ENCODE measurements at places on chromosomes 6 and 20.

DNA sequence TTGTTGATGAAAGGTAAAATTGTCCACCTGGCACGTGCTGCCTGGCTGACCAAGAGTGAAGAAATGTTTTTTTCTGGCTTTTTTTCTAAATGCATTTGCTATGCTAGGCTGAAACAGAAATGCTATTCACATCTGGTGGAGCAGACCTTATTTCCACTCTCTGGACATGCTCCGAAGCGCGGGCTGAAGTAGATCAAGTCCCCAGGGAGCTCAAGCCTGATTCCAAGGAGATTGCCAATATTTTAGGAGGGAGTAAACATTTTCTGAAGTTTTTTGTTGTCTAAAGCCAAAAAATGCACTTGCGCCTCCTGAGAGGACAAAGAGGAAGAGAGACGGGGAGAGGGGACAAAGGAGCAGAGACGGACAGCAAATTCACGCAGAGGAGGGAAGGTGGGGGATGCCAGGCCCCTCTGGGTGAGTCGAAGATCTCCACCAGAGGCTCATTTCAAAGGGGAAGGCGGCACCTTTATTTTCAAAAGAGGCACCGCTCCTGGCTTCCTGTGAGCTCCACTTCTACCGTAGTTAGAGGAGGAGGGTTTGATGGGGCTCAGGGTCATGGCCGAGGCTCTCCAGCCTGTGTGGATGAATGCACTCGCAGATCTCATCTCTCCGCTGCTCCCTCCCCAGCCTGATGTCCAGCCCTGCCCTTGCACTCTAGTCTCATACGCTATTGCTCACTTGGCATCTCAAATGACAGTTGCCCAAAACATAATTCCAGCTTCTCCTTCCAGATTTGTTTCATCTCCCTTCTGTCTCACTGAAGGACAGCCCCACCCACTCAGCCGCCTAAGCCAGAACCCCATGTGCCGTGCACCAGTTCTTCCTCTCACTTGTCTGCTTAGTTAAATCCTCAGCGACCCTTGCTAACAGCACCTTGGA lies 23.1 kb upstream of the SMOC2 start:
- DNase-seq, result no peak

DNA sequence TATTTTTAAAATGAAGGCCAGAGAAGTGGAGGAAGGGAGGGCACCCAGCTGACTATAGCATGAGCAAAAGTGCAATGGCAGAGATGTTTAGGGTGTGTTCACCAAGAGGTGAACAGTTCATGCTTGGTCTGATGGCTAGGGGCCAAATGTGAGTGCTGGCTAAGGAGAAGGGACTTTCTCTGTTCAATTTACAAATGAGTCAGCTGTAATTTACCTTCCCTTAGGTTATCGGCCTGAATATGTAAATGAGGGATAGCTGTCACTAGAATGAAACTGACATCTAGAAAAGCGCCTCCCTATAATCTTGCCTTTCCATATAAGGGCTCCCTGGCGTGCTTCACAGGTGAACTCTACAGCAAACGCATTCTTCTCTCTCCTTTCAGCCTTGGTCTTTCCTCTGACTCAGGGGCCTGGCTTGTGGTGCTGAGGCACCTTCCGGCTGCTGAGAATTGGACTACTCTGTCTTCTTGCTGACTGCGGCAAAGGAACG lies 114.7 kb upstream of the BACH2 start:
- no peak for DNase-seq

- no peak for DNase-seq
These were observed 116.0 kb downstream of the GRIK2 start for GRCh38 chr6:101509536-101509935.

DNA sequence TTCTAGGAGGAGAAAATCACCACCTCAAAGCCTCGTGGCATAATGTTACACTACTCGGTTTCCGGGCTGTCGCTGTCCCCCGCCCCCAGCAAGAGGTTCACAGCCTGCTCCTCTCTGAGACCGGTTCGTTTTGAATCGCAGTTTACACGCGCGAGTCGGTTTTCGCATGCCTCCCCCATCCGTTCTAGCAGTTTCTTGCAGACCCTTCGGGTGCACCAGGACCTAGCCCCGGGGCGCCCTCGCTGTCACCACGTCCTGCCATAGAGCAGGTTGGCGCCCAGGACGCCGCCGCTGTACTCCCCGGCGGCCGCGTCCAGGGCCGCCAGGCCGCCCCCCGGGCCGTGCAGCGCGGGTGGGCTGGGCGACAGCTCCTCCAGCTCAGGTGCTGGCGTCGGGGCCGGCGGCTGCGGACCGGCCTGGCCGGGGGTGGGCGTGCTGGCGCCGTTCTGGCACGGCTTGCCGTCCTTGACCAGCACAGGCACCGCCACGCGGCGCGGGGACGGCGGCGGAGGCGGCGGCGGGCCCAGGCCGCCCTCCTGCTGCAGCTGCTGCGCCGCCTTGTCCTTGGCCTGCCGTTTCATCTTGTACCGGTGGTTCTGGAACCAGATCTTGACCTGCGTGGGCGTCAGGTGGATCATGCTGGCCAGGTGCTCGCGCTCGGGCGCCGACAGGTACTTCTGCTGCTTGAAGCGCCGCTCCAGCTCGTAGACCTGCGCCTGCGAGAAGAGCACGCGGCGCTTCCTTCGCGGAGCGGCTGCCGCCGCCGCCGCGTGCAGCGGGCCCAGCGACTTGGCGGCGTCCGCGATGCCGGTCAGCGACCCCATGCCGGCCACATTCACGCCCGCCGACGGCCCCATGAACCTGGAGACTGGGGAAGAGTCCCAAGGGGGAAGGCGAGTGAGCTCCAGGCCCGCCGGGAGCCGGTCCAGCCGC lies 1.4 kb downstream of the NKX2-4 start:
- no peak for DNase-seq

DNA sequence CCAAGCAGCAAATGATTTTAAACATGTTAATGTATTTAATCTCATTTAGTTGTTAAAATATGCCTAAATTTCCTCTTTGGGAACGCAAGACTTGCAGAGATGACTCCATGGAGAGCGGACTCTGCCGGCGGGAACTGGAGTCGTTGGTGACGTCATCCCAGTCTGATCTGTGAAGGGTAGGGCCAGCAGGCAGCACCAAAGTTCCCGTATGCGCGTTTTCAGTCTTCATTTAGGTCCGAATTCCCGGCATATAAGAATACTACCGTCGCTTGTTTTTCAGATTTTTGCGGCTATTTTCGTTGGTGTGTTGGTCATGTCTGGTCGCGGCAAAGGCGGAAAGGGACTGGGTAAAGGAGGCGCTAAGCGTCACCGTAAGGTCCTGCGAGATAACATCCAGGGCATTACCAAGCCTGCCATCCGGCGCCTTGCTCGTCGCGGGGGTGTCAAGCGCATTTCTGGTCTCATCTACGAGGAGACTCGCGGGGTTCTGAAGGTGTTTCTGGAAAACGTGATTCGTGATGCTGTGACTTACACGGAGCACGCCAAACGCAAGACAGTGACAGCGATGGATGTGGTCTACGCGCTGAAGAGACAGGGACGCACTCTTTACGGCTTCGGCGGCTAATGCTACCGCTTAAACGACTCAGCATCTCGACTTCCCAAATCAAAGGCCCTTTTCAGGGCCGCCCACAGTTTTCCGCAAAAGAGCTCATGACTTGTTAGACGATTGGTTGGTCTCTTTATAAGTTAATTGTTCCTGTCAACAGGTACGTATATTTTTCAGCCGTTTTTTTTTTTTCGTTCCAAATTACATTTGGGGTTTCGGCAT lies 117.3 kb downstream of the HFE start:
- no peak for DNase-seq

DNA sequence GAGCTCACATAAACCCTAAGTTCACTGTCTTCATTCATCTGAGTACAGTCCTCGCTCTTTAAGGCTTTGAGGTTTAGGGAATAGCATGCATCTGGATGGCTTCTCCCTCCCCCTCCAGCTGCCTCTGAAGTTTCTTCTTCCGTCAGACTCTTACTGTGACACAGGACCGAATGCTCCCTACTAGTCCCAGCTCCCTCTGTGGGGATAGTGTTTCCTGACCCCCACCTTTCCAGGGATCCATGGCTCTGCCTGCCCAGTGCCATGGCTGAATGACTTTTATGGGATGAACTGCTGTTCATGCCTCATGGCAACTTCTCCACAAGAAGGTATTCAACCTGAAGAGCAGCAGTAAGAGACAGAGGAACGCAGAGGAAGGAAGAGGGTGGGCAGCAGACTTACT lies 79.8 kb upstream of the EMILIN3 start:
- no peak for DNase-seq

DNA sequence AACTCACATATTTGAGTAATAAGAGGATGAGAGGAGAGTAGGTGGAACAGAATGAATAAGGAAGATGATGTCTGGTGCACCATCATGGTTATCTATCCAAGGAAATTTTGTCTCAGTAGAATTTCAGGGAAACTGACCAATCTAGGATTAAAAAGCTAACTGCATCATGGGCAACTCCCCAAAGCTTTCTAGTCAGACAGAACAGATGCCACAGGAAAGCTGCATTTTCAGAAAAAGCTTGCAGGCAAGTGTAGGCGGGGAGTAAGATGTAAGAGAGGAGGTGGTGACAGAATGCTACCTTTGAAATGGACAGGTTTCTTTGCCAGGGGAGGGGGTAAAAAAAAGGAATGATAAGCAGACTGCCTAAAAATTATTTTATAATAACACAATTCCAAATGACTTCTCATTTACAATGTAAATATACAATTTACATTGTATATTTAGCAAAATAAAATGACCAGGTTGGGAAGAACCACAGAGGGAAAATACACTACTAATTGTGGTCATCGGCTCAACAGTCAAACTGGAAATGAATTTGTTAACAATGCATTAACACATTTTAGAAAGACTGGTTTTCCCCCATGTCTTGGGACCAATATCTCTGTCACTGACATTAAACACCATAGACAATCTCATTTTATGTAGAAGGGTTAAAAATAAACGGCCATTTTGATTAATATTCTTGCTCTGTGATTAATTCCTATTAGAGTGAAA lies 15.1 kb downstream of the NHSL1 start:
- DNase-seq, result no peak

- DNase-seq, result no peak
These were observed 9.7 kb upstream of the GCNT2 start for GRCh38 chr6:10511477-10511876.

GRCh38 chr6:62707914-62708313 lies 421.9 kb upstream of the KHDRBS2 start:
- DNase-seq, result no peak

DNA sequence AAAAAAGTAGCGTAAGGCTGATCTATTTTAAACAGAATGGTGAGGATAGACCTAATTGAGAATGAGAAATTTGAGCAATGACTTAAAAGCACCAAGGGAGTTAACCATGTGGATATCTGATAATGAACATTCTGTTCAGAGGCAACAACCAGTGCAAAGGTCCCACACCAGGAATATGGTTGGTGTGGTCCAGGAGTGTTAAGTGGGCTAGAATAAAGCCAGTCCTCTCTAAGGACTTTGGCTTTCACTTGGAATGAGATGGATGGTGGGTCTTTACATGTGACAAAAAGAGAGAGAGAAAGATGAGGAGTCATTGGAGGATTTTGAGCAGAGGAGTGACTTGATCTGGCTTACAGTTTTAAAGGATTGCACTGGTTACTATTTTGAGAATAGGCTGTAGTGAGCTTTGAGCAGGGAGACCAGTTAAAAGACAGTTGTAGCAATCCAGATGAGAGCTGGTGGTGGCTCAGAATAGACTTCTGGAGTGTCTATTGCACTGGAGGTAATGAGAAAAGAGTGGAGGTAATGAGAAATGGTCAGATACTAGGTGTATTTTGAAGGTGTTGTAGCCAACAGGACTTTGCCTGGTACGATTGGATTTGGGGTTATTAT lies 89.8 kb downstream of the SCAF8 start:
- no peak for DNase-seq

DNA sequence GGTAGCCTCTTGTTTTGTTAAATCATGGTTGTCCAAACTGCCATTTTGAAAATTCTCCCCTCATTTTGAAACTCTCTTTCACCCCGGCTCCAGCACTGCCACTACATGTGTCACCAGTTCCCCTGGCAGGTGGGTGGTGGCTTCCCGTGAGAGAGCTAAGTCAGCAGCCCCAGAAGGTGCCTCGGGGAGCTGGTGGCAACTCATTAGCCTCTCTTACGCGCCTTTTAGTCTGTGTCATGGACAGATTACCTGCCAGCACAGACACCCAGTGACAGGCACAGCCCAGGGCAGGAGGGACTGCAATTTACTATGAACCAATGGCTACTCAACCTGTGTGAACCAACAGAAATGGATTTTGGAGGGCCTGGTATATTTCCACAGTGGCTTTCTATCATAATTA lies 147.1 kb upstream of the SASH1 start:
- DNase-seq, result no peak

DNA sequence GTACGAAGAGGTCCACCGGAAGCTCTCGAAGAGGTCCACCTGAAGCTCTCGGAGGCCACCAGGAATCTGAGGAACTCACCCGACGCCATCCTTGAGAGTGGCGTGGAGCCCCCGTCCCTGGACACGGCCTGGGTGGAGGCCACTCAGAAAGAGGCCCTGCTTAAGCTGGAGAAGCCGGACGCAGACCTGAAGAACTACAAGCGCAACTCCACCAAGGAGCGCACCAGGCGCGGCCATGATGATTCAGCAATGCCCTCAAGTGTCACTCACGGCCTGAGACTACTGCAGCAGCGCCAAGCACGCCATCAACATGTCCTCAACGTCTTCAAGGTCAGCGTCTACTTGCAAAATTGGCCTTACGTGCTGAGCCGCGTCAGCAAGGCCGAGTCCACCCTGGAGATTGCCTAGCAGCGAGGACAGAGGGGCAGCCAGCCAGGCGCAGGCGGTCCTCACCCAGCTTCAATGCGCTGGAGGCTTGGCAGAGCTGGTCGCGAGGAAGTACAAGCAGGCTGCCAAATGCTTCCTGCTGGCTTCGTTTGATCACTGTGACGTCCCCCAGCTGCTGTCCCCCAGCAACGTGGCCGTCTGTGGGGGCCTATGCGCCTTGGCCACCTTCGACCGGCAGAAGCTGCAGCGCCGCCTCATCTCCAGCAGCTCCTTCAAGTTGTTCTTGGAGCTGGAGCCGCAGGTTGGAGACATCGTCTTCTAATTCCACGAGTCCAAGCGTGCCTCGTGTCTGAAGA lies 7.7 kb upstream of the GJA10 start:
- DNase-seq, result no peak

- DNase-seq, result no peak
These were observed 166.3 kb downstream of the KCNQ5 start for GRCh38 chr6:72788188-72788587.

DNA sequence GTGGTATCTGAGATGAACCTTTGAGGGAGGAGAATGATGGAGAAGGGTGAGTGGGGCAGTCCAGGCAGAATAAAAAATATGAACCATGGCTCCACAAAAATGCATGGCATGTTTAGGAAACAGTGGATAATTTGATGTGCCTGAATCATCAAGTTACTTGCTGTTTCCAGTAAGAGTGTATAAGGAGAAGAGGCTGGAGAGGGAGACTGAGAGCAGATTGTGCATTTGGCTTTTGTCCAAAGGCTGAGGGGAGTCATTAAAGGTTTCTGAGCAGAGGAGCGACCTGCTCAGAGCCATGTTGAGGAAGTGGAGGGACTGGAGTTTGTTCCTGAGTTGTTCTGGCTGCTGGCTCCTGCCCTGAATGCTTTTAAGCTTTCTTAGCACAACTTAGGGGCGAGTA lies 6.1 kb downstream of the MMP24 start:
- DNase-seq, result no peak

- DNase-seq, result no peak
These were observed 30.9 kb upstream of the XRN2 start for GRCh38 chr20:21272279-21272678.

- DNase-seq, result no peak
These were observed 56.1 kb downstream of the ADGRG6 start for GRCh38 chr6:142357879-142358278.

GRCh38 chr6:110703010-110703905 lies 112.0 kb downstream of the CDK19 start:
- no peak for DNase-seq
